ENCODE measurements at places on chromosomes 13 and 19.
A peak's percentile ranks its signal among the peaks of the same experiment; 100 is the strongest.

DNA sequence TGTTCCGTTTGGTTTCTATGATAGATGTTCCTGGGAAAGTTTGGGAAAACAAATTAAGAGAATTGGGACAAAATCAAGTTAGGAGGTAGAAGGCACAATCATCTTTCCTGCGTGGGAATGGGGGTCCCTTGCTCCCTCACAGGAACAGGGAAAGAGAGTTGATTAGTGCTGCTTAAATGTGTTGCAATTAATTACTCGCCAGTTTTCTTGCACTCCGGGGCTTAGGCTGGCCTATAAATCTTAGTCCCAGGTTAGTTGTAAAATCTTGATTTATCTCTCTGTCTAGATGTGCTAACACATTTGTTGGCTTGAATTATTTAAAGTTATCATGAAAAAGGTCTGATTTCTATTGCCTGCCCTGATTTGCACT, 10.1 kb downstream of the B3GLCT start:
- DNase-seq: no peak

DNA sequence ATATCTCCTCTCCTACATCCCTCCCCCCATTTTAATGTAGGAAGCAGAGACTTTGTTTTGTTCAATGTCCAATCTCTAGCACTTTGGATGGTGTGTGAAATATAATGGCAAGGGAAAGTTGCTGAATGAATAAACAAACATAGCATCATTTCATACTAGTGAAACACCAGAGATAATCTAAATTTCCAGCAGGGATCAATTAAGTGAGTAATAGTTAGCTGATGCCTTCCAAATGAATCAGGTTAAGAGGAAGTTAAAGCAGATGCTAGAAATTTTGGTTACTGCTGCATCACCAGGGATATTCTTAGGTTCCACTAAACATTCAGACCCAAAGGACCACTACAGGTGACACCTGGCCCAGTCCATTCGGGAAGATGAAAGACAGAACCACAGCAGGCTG, 8.1 kb downstream of the MRPS31 start:
- DNase-seq: no peak

- DNase-seq: no peak
Measured at GRCh38 chr19:16824658-16825311, 4.4 kb upstream of the SIN3B start.

- peak; percentile 67 for DNase-seq
Measured at GRCh38 chr19:55452749-55453346, 8.6 kb downstream of the ISOC2 start.

DNA sequence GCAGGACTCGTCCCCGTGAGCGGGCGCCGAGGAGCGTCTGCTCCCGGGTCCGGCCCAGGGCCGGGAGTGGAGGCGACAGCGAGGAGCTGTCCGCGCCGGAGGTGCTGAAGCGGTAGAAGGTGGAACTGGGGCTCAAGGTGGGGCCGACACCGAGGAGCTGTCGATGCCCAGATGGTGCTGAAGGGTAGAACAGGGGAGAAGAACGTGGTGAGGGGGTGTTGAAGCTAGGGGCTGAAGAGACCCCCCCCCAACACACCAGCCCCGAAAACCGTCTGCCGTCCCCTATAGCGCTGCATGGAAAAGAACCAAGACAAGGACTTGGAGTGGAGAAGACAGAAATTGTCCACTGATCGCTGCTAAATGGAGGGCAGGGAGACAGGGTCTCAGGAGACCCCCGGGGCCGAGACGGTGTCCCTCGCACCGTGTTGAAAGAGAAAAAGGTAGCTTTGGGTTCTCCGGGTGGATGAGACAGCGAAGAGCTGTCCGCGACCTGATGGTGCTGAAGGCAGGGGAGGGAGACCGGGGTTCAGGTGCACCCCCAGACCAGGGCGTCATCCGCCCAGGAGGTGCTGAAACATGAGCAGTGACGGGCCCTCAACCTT, 7.1 kb upstream of the PDE4C start:
- peak; percentile 64 for DNase-seq

GRCh38 chr13:42477596-42478190, 96.3 kb upstream of the TNFSF11 start:
- no peak for DNase-seq

GRCh38 chr13:31416066-31416465, 216.3 kb downstream of the B3GLCT start:
- no peak for DNase-seq

- no peak for DNase-seq
Measured at GRCh38 chr19:10744801-10745293, 27.0 kb downstream of the DNM2 start.

DNA sequence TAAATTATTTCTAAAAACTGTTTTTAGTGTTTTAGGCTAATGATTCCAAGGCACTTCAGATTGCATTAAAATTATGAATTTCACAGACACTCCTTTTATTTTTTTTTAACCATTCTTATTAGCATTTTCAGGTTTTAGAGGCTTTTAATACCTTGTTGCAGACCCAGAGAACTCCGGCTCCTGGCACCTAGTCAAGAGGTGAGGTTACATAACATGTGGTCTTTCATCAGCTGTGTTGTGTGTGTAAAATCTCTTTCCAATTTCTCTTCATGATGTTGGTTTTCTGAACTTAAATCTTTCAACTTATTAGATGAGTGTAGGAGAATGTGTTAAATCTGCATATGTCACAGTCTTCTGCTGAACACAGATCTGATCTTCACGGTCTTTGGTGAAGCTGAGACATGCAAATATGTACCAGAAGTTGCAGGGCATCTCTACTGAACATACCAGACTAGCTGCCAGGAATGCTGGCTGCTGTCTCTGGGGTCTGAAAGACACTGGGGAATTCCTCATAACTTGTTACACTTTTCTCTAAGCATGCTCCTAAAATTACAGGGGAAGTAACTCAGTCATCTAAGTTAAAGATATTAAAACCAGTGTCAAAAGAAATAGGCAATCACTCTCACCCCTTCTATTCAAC, 1165.3 kb downstream of the EFNB2 start:
- no peak for DNase-seq

- peak; percentile 49 for DNase-seq
Measured at GRCh38 chr19:51621178-51621577, 9.0 kb downstream of the SIGLEC5 start.

DNA sequence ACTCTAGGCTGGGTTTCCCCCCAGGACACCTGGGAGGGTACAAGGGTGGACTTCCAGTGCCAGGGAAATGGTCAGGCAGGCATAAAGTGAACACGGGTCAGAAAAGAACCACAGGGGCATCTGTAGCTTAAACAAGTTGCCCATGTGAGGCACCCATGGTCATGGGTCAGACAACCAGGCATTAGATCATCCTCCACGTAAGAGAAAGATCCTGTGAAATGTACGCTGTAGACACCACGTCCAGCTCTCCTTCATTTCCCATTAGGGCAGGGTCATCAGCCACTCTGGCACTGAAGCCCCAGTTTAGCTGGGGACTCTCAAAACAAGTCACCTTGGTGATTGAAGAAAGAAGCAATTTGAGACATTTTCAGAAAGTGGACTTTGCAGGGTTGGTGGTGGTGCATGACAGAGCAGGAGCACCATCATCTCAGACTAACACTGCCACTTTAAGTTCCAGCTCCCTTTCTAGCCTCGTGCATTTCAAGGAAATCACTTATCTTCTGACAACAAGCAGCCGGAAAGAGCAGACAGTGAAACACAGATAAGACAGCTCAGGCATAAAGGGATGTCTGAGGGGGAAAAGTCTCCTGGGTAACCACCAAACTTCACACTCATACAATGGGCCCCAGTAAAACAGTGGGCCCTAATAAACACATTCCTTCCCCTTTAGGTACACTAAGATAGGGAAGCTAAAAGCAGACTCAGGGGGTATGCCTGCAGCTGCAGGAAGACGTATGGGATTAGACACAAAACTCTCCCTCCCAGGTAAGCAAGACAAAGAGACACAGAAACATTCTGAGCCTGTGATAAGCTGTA, 16.1 kb upstream of the SIGLEC6 start:
- peak; percentile 7 for DNase-seq

GRCh38 chr19:42553292-42554045, 25.2 kb upstream of the CEACAM1 start:
- no peak for DNase-seq

DNA sequence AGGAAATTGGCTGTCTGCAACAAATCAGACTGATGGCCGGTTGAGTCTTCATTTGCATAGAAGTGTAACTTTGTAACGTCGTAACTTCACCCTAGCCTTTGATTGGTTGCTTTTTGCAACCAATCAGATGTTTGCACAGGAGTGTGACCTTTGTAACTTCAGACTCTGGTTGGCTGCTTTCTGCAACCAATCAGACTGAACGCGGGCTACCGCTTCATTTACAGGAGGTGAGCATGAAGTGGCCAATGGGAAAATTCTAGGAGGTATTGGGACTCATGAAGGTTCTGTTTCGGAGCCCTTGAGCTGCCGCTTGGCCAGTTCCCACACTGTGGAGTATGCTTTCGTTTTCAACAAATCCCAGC, 441 bp upstream of the ZNF559 start:
- peak; percentile 43 for DNase-seq

- DNase-seq: peak; percentile 65
Measured at GRCh38 chr13:113029487-113030258, 60.7 kb downstream of the MCF2L start.

DNA sequence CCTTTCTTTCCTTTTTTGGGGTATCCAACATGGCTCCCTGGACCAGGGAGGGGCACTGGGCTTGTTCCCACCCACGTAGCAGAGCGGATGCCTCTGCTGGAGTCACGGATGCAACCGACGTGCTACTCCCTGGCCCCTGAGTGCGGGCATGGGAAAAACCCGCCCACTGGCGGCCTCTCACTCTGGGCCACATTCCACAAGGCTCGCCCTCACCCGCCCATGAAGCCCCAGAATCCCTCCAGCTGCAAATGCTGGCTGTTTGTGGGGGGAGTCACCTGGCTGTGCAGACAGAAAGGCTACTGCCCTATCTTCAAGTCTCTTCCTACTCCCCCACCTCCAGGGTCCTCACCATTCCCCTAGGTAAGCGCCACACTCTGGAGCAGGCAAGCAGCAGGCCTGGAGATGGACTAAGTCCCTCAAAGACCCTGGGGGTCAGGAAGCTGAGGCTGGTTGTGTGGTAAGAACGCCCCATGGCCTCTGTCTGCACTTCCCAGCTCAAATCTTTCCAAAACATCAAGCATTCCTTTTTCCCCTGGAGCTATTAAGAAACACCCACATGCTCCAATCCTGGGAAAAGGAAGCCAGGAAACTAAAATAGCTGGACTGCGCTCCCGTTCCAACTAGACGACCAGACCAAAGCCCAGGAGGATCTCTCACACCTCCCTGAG, 17.9 kb upstream of the EPHX3 start:
- no peak for DNase-seq

DNA sequence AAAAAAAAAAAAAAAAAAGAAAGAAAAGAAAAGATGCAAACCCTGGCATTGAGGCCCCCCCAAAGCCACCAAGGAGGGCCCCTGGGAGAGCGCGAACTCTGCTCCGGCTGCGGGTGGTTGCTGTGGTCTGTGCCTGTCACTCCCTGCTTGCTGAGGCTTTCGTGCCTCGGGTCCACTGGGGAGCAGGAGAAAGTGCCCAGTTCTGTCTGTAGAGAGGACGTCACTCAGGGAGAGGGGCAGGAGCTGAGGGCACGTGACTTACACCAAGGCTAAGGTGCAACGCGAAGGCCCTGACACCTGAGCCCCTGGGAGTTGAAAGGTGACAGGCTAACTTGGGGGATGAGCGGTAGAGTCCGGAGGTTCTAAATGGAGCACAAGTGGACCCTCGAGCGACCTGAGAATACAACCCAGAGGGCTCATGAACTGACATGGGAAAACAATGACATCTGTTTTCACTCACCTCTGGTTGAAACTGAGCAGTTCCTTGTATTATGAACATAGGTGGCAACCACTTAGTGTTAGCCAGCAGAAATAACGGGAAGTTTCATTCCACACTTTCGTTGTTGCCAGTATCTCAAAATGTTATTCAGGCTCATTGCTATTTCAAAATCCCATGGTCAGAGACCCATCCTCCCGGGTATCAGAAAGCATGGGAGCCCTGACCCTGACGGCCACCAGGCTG, 69.2 kb upstream of the TM9SF2 start:
- no peak for DNase-seq

GRCh38 chr13:112743451-112744167, 53.8 kb downstream of the ATP11A start:
- no peak for DNase-seq

- DNase-seq: no peak
Measured at GRCh38 chr13:73251626-73252265, 192.9 kb downstream of the KLF5 start.

DNA sequence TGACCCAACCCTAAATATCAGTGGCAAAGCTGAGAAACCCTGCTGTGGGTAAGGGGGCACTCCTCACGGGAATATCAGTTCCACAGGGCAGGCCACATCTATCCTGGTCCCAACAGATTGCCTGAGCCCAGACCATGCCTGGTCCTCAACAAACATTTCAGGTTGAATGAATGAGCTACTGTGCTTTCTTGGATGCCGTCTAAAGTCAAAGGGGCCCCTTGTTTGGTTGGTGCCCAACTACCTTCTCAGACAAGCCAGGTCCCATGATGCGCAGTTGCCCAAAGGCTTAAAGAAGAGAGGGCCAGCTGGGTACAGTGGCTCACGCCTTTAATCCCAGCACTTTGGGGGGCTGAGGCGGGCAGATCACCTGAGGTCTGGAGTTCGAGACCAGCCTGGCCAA, 2.4 kb downstream of the DPP9 start:
- no peak for DNase-seq
